ENCODE measurements at places on chromosomes 2 and 18.

DNA sequence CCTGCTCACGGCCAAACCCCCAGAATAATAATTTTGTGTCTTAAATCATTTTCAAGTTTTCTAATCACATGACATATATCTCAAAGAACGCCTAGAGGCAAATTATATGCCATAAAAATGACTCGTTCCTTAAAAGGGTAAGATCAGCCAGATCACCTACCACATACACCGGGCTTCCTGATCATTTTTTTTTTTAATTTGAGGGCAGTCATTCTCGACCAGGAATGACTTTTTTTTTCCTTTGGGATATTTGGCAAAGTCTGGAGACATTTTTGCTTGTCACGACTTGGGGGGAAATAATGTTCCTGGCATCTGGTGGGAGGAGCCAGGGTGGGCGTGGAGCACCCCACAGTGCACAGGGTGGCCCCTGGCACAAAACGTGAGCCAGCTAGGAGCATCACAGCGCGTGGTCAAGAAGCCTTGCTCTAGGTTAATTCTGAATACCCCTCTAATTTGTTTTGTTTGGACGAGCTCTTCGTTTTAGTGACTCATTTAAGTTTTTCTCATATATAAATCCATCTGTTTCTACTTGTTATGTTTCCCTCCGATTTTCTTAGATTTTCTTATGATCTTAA, 94.9 kb downstream of the TWIST2 start:
- no peak for DNase-seq

DNA sequence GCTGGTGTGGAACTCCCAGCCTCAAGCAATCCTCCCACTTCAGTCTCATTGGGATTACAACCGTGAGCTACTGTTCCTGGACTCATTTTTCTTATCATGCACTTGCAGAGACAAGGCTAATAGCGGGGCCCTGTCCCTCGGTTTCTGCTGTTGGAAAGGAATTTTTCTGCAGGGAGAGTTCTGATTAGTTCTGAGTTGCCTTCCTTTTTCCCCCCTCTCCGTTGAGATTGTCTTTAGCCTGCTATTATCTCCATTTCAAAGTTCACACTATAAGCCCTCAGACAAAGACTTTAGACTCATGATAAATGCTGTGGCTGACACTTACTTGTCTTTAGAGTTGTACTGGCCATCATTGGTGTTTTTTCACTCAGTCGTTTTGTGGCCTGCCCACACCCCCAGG, 97.2 kb downstream of the NCOA1 start:
- no peak for DNase-seq

- no peak for DNase-seq
Observed at GRCh38 chr2:58798676-58799208, 557.6 kb upstream of the FANCL start.

DNA sequence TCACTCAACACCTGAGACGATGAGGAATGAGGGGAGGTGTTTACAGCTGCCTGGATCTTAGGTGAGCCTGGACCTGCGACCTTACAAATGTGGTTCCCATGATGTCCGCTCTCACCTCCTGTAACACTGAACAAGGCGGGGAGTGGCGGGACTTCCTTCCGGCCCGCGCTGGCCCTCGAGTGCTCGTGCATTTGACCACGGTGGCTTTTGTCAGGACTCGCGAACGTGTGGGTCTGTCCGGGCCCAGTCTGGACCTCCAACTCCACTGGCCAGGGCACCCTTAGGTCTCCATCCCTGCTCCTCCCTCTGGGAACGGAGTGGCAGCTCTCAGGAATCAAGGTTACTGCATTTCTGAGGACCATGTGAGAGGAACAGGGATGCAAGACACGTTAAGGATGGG, 263.0 kb upstream of the SALL3 start:
- DNase-seq, result no peak

DNA sequence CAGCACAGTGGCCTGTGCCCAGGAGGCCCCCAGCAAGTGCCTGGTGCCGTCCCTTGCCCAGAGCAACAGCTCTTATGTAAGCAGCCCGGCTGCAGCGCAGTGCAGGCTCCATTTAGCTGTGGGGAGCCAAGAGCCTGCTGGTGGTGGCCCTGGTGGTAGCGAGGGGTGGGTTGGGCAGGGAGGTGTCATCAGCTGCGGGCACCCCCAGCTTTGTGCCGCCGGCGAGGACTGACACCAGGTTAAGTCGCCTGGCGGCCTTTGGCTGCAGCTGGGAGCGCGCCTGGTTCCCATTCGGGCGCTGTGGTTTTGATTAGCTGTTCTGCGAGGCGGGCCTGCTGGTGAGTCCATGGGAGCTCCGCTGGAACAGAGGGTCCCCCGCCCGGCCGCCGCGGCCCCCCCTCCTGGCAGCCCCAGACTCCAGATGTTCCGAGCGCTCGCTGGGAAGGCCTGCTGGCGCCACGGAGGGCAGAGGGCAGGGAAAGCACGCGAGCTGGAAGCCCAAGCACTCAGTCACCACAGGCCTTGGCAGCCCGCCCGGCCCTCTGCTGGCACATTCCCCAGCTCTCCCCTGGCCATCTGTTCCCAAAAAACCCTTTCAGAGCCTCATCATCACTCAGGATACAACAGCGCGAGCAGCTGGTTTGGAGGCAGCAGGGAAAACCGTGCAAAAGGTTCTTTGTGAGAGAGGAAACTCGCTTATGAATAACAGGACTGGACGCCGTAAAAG, 18.4 kb downstream of the ATOH8 start:
- peak; percentile 98 for DNase-seq

- DNase-seq, result no peak
Observed at GRCh38 chr18:38539856-38540255, 974.3 kb upstream of the CELF4 start.

DNA sequence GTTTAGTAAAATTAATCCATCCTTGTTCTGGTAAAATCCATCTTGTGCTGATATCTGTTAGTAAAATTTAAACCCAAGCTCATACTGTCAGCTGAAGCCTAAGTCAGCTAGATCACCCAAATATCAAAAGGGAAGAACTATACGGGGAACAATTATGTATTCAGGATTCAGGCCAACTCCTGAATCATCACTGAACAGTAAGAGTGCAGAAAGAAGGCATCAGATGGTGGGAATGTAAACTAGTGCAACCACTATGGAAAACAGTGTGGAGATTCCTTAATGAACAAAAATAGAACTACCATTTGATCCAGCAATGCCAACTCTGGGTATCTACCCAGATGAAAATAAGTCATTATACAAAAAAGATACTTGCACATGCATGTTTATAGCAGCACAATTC, 81.8 kb downstream of the RAPGEF4 start:
- no peak for DNase-seq

DNA sequence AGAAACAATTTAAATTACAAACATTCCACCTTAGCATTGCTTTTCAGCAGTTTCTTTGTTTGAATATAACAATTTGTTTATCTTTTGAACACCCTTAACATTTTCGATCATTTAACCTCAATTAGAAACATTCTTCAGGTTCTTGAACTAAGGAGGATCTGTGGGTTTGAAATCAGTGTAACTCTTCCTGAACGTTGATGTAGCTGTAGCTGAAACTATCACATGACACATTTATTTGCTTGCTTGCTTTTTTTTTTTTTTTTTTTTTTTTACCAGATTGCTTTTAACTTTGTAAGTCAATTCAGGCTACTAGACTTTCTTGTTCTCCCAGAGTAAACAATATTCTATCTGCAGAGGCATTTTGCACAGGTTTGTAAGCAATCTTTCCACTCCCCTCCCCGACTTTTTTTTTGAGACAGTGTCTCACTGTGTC, 47.6 kb downstream of the GPD2 start:
- DNase-seq, result no peak

DNA sequence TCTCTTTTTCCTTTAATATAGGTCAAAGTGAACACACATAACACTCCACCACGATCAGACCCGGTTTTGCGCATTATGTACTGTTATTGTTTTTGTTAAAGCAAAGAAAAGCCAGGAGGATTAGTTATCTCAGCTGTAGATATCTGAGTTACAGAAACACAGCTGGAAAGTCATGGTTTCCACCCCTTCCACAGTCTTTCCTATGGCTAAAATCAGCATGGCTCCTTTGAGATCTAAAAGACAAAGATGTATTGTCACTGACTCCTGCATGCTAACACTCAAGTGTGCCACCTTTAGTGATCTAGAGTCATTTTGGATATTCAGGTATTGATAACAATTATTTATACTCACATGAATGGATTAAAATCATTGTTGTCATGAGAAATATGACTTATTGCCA, 260.0 kb downstream of the FIGN start:
- DNase-seq, result no peak

DNA sequence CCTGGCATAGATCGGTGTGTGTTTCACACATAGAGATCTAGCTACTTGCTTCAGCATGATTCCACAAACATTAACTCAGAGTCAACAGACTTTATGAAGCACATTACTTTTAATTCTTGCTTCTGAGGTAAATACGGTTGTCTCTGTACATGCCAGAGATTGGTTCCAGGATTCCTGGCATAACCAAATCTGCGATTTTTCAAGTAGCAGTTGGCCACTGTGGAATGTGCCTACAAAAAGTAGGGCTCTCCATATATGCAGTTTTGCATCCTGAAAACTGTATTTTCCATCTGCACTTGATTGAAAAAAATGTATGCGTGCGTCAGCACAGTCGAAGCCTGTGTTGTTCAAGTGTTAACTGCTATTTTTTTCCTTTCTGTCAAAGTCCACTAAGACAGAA, 85.0 kb downstream of the ZAP70 start:
- no peak for DNase-seq

GRCh38 chr2:43051338-43051737, 175.1 kb downstream of the ZFP36L2 start:
- no peak for DNase-seq

- no peak for DNase-seq
Observed at GRCh38 chr18:52287151-52287550, 52.8 kb upstream of the DCC start.

GRCh38 chr2:65577654-65578053, 145.3 kb upstream of the SPRED2 start:
- no peak for DNase-seq

DNA sequence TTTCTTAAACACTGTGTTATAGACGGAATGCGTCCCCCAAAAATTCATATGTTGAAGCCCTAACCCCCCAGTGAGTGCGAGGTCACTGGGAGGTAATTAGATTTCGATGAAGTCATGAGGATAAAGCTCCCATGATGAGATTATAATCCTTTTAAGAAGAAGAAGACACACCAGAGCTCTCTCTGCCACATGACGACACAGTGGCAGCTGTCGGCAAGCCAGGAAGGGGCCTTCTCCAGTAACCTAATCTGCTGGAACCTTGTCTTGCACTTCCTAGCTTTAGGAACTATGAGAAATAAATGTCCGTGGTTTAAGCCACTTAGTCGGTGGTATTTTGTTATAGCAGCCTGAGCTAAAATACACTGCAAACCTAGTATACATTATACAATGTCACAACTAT, 12.3 kb downstream of the TMEM237 start:
- no peak for DNase-seq

DNA sequence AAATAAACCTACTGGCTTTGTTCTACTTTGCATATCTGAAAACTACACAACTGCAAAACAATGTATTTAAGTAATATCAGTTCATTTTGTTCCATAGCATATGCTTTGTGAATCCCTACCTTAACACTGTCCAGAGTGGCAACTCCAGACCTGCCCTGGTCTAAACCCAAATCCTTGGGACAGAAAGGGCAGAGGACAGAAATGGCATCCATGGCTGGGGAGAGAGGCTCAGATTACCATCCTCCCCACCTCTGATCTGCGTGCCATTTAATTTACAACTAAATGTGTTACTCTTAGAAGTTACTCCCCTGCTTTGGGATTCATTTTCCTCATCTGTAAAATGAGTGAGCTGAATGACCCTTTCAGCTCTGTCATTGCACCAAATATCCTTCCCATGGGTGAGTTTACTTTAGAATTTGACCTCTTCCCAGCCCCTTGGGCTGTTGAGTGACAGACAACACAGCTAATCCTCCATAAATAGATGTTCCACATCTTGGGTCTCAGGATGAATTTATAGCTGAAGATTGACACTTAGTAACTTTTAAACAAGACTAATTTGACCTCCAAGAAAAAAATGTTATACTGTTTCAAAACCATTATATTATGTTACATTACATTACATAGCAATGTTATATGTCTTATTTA, 20.1 kb upstream of the NEB start:
- no peak for DNase-seq

GRCh38 chr18:31040686-31041270, 1.8 kb downstream of the DSC3 start:
- no peak for DNase-seq

- peak; percentile 51 for DNase-seq
Observed at GRCh38 chr18:65567372-65567771, 183.4 kb upstream of the CDH7 start.

GRCh38 chr18:56511996-56512395, 126.4 kb downstream of the TXNL1 start:
- DNase-seq, result no peak

- peak; percentile 78 for DNase-seq
Observed at GRCh38 chr2:219104107-219105035, 43.6 kb upstream of the IHH start.

DNA sequence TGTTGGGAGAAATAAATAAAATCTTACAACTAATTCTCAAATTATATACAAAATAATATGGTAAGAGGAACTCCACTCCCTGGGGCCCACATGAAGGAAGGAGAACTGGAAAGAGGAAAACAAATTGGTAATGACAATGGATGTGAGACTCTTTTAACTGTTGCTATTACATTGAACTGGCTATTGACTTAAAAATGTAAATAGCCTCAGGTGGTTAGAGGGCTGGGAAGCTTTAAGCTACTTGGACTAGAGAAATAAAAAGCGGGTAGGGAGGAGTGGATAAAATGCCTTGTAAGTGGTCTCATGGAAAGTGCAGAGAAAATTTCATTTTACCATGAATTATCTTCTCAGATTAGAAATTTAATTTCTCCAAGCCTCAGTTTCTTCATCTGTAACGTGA, 64.1 kb downstream of the KCNJ3 start:
- no peak for DNase-seq

- no peak for DNase-seq
Observed at GRCh38 chr2:10042301-10043161, 819 bp upstream of the KLF11 start.

- DNase-seq, result no peak
Observed at GRCh38 chr2:171410101-171410500, 23.7 kb downstream of the METTL8 start.

DNA sequence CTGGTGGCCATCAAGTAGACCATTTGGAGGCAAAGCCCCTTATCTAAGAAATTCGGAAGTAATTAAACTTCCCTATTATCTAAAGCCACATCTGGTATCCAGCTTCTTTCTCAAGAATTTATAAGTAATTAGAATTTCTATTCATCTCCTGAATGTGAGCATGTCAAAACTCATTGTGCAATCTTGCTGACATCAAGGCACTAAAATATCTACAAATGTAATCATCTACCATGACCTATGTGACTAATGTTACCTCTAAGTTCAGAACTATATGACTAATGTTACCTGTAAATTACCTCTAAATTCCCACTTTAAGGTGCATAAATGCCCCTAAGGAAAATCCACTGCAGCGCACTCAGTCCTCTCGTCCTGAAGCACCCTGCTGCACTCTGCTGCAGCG, 773.0 kb downstream of the CPS1 start:
- DNase-seq, result no peak

DNA sequence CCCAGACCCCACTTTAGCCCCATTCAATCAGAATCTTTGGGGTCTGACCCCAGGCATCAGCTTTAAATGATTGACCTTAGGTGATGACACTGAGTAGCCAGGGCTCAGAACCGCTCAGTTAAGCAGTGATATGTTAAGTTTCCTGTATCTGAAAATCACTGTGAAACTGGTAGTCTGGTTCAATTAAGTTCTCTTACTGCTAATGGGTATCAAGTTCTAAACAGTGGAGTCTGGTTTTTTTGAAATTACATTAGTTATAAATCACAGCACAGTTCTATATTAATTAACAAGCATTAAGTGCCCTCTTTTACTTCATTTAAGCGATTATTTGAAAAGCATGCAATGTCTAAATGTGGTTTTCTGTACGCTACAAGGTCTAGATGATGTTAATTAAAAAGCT, 117.9 kb downstream of the HAUS1 start:
- no peak for DNase-seq
